Stimulated activated CD4-positive, alpha-beta T cell treated with anti-CD3 and anti-CD28 coated beads, Interleukin-12 subunit alpha, Interleukin-12 subunit beta, amount 100 ng/mL, for 24 hours (primary cell): ENCODE measurements at places on chromosomes 2 and 18.

GRCh38 chr2:191038241-191038725 is 24.3 kb upstream of the STAT1 start:
- DNase-seq = no peak

DNA sequence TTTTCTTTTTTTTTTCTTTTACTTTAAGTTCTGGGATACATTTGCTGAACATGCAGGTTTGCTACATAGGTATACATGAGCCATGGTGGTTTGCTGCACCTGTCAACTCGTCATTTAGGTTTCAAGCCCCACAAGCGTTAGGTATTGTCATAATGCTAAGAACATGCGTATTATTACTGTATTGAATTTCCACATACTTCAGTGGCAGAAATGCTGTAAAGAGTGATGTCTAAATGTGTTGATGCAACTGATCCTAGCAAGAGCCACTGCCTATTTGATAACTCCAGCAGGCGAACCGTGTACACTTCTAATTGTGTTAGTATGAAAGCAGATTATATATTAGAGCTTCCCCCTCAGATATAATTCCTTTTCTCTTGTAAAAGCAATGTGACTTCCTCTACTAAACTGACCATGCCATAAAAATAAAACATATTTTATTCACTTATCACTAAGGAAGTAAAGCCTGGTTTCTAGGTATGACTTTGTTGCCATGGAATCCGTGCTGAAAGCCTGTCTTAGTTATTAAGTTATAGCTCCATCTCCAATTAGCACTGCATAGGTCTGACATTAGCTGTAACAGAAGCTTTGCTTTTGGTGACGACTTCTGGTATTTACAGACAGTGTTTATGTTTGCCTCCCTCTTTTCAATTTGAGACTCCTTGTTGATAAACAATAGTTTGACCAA is 280.0 kb downstream of the GALR1 start:
- DNase-seq = no peak

DNA sequence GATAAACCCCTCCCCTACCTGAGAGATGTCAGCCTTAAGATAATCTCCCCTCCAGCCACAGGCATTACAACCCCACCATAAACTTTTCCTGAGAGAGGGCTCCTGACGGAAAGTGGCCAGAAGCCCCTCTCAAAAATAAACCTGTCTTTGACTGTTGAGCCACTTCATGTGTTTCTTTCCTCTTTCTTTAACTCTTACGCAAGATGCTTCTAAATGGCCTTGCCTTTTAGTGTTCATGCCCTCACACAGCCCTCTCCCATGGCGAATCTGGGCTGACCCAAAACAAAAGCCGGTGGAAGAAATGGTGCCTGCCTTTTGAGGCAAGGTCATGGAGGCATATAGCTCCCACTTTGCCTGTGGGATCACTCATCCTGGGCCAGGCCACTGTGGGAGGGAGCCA is 54.4 kb downstream of the NAPG start:
- DNase-seq = no peak

DNA sequence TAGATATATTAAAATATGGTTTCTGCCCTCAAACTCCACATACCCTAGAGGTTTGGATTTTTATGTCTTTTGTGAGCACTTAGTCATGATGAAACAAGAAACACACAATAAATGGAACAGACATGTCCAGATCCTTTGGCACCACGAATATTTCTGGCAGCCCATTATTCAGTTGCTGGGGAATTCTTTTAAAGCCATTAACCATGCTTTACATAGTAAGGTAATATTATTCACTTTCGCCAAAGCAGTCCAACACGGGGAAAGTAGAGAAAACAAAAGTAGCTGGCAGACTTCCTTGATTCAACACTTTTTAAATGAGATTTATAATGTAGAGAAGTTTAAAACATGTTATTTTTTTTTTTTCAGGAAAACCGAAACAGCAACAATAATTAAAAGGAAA is 235.4 kb downstream of the PIEZO2 start:
- DNase-seq = no peak

DNA sequence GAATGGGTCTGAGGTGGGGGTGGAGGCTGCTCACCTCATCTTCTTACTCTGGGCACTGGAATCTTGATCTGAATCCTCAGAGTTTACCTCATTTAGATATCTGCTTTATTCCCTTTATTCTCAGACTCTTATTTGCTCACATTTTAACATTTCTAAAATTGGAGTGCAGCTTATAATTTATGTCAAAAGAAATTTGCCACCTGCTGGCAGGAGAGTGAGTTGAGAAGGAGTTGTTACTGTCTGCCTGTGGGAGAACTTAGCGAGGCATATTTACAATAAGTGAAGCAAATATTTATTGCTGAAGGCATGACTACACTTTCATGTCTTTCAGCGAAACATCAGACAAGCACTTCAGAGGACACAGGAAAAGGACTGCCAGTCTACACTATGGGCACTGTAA is 16.4 kb upstream of the KIAA2012 start:
- DNase-seq = no peak

DNA sequence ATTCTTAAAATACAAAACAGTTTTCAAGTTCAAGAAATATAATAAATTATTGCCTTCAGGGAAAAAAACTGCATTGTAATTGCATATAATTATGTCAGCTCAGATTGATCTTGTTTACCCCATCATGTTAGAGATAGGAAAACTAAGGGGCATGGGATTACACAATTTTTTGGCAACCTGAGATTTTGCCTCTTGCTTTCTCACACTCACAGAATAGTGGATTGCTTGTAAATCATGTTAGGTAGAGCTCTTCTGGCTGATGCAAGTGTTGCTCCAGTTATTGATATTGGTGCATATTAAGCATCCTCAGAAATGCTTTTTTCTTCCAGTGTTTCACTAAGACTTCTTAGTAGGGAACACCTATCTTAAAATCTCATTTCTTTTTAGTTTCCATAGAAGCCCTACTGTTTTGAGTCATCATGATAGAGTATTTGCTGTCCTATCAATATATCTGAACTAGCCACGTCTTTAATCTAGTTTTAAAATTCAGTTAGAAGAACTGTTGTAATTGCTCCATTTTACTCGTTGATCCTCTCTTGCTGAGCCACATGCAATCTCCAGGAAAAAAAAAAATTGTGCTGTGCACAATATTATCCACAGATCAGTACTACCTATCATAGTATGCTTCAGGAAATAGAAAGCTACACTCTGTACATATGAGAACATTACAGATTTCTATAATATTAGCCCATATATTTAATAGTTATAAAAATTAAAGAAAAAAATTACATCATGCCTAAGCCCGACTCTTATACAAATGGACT is 393.1 kb downstream of the LRP1B start:
- no peak for DNase-seq
